ENCODE measurements at places on chromosomes 7 and 10.

- DNase-seq: no peak
Measured at GRCh38 chr7:2575046-2575732, 16.4 kb downstream of the IQCE start.

GRCh38 chr7:132548489-132549078, 27.7 kb downstream of the PLXNA4 start:
- no peak for DNase-seq

- no peak for DNase-seq
Measured at GRCh38 chr10:98390406-98390805, 24.6 kb downstream of the PYROXD2 start.

GRCh38 chr10:21494191-21495001, 31.1 kb downstream of the SKIDA1 start:
- DNase-seq: no peak

DNA sequence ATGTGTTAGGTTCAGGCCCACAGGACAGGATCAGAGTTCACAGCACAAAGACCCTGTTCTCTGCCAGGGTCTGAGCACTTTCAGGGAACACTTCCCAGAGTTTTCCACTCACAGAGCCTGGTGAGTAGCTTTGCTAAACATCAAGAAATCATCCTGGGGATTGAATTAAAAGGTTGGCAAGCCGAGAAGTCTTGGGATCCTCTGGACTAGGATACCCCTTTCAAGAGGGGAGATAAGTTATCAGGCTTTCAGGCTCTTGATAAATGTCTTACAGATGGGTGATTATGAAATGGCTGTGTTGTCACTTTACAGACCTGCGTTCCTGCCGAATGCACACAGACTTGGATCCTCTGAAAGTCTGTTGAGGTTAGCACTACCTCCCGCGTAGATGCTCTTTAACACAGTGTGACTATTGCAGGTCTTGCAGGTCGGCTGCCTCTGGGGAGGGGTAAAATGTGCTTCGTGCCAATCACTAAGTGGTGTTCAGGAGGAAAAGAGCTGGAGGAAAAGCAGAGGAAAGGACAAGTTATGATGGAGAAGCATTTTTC, 473.5 kb upstream of the AKR1E2 start:
- DNase-seq: no peak

DNA sequence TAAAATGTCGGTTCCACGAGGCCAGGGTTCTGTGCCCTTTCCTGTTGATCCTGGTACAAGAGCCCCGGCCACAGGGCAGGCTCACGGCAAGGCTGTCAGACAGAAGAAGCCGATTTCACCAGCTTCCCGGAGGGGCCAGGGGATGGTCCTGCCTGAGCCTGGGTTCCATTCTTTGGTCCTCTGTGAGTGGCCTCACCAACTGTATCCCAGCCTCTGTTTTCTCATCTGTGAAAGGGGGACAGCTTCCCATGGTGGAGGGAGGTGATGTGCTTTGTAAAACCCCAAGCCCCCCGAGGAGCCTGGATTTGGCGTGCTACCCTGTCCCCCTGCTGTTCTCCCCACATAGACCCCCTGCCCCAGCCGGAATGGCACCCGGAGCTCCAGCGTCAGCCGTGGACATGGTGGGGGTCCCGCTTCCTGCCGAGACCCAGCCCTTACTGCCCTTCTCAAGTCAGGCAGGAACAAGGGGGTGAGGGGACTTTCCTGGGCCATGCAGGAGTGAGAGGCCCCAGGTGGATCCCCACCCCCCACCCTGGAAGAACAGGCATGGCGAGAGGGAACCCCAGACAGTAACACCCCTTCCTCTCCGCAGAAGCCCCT, 28.3 kb upstream of the ELFN1 start:
- DNase-seq: no peak

DNA sequence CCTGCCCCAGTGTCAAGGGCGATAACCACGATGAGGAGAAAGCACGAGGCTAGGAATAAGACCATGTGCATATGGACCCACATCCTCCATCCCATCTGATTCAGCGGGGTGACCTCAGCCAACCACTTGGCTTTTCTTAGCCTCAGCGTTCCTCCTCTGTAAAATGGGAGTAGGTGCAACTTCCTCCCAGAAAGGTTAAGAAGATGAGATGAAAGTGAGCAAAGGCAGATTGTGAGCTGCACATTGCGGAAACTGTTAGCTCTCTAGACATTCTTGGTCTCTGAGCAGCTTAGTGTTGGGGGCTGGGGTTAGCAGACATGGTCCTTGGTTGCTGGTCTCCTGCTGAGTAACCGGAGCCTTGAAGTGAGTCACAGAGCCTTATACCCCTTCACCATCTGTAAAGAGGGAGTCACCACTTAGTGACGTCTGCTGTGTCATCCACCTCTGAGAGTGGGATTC, 497.3 kb upstream of the GALNT17 start:
- no peak for DNase-seq

GRCh38 chr10:124162774-124163354, 69.5 kb upstream of the CHST15 start:
- peak; percentile 69 for DNase-seq

DNA sequence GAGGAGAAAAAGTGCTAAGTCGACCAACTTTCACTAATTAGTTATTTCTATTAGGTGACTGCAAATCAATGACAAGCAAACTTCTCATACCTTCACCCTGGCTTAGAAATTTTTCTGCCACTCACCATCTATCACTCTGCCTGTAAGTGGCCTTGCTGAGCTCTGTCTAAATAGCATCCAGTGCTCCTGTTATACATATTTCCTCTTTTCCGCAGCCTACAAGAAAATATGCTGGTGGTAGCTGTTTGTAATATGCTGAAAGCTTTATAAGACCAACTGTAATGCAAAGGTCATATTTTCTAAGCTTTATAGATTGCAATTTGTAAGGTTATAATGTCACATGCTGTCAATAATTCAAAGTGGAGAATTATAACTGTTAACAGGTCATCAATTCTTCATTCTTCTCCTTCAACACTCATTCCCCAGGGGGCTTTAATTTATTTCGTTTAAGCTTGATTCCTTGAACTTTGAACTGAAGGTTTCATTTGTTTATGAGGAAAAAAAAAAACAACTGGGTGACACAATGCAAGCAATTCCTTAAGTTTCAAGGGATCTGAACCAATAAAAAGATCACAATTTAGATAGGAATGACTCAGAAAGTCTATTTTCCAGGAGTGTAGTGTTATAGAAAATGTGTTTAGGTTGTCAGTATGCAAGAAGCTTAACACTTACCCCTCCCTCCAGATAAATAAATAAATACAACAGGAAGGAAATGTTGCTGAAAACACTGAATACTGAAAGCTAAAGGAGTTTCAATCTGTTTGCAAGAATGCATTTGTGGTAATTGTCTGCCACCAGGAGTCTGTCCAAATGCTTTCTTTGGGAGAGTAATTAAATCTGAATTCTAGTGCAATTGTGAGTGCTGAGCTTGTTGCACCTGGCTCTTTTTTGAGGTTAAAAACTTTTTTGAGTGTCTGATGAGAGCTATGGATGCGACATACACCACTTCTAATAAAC, 183.7 kb downstream of the SORCS1 start:
- no peak for DNase-seq

- no peak for DNase-seq
Measured at GRCh38 chr10:111221682-111222480, 145.1 kb downstream of the ADRA2A start.

DNA sequence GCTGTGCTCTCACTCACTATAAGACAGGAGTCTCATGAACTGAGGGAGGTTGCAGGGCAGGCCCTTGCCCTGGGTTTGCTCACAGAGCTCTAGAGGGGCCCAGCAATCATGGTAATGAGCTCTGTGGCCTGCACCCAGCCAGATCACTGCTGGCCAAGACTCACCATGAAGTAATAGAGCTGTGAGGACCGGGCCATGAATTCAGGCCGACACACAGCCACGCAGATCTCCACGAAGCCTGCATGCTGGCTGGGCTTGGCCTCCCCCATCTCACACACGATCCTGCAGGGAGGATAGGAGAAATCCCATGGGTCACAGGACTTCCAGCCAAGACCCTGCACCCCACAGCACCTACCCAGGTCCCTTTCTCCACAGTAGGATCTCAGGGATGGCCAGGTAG, 382.4 kb downstream of the PLXNA4 start:
- no peak for DNase-seq

DNA sequence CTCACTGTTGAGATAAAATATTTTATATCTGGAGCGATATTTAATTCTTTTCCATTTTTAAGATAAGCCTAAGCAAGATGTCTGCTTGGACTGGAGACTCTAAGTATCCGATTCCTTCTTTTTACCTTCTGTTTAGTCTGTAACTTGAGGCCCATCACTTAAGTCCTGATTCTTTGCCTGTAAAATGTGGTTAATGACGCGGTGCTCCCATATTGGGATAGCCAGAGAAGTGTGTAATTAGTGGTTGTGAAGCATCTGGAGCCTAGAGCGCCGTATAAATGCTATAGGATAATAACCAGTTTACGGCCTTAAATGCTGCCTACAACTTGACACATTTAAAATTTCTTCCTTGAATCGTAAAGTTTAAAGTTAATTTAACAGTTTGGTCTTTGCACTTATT, 132.9 kb downstream of the CHN2 start:
- DNase-seq: no peak

- peak; percentile 92 for DNase-seq
Measured at GRCh38 chr7:102843850-102844249, 69.0 kb upstream of the LRRC17 start.

All from myocyte (in vitro differentiated cells).